ENCODE measurements at places on chromosomes 1 and 21.

GRCh38 chr21:42164064-42164789 is 54.7 kb upstream of the ABCG1 start:
- DNase-seq: peak; percentile 67

GRCh38 chr1:51170342-51170741 is 65.7 kb upstream of the RNF11 start:
- no peak for DNase-seq

DNA sequence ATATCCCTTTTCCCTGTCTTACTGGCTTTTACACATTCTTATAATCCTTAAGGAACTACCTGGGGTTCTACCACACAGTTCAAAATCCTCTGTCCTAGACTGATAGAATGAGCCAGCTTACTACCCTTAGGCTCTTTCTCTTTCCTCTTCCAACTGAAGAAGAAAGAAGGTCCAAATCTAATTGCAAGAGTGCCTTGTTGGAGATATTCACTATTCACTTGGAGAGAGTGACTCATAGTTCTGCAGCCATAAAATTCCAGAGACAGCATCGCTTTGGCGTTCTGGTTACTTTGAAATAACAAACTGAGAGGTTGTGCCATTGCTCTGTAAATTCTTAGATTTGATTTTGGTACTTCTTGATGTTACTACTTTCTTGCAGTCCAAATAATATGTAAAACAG is 4.2 kb downstream of the CADM3 start:
- no peak for DNase-seq

DNA sequence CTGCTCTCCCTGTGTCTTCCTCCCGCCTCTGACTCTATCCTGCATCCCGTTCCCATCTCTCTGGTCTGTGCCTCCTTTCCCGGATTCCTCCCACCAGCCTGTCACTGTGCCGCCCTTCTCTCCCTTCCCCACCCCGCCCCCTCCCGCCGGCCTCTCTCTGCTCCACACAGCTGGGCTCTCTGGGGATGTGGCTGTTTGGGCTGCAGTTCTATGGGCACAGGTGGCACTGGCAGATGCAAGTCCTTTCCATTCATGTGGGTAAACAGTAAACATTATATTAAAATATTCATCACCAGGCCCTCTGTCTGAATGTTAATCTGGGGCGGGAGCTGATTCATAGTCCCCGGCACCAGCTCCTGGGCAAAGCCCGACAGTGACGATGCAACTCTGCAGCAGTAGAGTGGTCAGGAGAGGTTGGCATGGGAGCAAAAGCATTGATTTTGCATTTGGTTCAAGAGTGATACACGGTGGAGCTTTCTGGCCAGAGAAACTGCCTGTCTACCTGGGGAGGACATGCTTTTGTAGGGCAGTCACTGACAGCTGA is 249.3 kb downstream of the TNR start:
- no peak for DNase-seq

DNA sequence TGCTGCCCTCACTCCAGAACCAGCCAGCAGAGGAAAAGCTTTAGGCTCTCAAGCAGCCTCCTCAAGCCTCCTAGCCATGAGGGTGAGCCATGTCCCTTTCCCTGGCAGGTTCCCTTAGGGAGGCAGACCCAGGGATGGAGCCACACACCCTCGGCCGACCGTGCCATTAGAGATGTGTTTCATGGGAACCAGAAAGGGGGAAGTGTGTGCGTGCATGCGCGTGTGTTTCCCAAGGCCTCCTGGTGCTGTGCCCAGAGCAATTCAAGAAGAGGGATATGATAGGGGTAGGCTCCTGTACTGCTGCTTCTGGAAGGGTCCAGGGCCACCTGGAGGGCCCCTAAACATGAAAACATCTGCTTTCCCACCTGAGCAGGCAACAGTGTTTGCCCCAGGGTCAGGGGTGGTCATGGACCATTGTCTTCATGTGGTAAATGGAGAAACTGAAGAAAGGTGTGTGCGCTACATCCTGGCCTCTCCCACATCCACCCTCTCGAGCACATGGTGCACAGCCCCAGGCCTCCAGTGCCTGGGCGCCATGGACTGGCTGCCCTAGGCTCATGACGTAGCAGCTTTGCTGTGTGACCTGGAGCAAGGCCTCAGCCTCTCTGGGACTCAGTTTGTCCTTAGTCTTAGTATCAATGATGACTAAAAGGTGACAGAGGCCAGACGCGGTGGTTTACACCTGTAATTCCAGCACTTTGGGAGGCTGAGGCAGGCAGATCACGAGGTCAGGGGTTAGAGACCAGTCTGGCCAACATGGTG is 48.1 kb downstream of the SYF2 start:
- DNase-seq: no peak

DNA sequence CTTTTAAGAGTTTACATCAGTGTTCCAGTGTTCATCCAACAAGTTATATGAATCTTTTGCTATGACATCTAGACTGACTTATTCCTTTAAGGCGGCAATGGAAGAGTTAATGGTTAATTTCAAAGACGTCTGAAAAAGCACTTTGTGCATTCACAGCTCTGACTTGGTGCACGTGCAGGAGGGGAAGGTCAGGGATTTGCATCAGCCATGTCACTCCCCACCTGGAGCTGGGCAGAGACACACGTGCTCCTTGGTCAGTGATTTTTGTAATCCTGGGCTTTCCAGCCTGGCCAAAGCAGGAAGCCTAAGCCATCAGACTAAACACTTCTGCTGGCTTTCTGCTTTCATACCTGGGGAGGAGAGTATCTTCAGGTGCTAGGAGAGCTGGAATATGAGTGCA is 96.3 kb downstream of the ST3GAL3 start:
- no peak for DNase-seq

GRCh38 chr1:227330279-227331076 is 12.2 kb upstream of the CDC42BPA start:
- DNase-seq: no peak

DNA sequence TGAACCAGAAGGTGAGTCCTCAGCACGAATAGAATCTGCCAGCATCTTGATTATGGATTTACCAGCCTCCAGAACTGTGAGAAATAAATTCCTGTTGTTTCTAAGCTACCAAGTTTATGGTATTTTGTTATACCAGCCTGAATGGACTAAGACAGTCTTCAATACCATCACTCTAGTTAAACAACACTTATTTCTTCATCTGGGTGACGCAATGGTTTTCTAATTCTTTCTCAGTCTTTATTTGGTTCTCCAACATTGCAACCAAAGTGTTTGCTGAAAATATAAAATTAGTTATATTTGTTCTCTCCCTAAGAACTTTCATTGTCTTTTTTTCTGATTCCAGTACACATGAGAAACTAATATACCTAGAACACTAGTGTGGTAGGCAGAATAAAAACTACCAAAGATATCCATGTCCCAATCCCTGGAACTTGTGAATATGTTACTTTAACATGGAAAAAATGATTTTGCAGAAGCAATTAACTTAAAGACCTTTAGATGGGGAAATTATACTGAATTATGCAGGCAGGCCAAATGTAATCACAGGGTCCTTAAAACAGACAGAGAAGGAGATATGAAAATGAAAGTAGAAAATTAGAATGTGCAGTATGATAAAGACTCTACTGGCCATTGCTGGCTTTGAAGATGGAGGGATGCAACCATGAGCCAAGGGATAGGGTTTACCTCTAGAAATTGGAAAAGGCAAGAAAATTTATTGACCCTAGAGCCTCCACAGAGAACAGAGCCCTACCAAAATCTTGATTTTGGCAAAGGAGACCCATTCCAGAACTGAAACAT is 1115.1 kb downstream of the PLA2G4A start:
- DNase-seq: no peak

DNA sequence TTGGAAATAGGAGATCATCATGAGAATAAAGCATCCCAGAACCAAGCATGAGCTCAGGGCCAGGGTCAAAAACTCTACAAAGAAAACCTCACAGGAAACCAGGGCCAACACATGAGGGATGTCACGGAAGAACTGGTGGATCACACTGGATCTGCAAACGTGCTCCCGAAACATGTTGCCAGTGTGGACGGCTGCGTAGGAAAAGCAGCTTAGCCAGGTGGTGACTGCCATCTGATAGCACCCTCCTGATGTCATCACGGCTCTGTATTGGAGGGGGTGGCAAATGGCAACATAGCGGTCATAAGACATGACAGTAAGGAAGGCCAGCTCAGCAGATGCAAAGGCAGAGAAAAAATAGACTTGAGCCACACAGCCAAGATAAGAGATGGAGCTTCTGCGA is 20.9 kb downstream of the OR14I1 start:
- no peak for DNase-seq

DNA sequence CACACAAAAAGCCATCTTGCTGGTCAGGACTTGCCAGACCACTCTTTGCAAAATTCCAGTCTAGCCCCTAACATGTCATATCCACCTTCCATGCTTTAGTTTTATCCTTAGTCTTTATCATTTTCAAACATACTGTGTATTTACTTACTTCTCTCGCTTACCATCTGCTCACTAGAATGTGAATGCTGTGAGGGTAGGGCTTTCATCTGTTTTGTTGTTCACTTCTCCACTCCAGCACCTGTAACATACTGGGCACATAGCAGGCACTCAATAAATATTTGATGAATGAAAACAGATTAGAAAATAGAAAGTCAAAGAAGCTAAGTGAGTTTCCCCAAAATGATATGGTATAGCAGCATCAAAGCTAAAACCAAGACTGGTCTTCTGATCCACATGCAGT is 79.9 kb downstream of the OLFML2B start:
- DNase-seq: no peak

DNA sequence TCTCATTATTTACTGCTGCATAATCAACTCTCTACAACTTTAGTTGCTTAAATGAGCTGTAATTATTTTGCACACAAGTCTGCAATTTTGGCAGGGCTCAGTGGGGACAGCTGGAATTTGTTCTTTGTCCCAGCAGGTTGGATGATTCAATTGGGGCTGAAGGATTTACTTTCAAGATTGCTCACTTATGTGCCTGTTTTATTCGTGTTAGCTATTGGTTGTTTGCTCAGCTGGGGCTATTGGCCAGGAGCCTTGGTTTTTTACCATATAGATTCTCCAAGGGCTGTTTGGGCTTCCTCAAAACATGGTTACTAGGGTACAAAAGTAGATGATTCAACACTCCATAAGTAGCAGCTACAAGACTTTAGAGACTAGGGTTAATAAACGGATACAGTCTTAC is 13.4 kb downstream of the OR10R2 start:
- no peak for DNase-seq

- no peak for DNase-seq
Observed at GRCh38 chr1:96361961-96362360, 359.6 kb upstream of the PTBP2 start.

- DNase-seq: no peak
Observed at GRCh38 chr21:19603011-19603593, 1199.5 kb upstream of the TMPRSS15 start.

DNA sequence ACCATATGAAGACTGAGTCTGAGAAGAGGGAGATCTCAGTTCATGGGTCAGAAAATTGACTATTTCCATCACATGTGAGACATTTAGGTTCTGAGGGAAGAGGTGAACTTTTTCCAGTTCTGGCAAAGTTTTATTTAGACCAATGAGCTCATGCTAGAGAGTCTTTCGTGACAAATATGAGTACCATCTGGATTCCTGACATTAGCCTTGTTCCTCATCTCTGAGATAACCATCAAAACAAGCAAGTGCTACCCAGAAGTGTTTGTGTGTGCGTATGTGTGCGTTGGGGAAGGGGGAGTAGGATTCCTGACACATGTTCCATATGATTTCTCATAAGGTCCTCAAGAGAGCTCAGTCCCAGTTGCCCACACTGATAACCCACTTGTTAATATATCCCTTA is 120.6 kb downstream of the FASLG start:
- no peak for DNase-seq
